SIG-M5 (cell line): ENCODE measurements at places on chromosomes 6 and 20.

DNA sequence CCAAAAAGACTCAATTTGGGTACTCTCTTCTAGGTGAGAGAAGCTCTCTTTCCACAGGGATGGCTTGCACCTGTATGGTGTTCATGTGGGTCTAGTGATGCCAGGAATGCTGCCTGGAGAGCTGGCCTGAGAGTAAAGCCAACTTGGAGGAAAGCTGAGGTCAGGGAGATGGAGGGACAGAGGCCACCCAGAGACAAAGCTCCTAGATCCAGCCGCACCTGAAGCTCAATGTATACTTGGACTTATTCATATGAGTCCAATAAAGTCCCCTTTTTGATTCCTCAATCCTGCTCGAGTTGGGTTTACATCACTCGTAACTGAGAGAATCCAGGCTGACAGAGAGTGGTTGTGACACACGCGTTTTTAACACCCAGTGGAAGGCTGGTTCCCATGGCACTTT, 33.8 kb downstream of the SULF2 start:
- DNase-seq = no peak

- no peak for DNase-seq
Observed at GRCh38 chr6:142945446-142946180, 637 bp upstream of the HIVEP2 start.

- DNase-seq = no peak
Observed at GRCh38 chr20:59387891-59388290, 87.5 kb downstream of the EDN3 start.

- DNase-seq = no peak
Observed at GRCh38 chr6:90790696-90791095, 203.8 kb upstream of the MAP3K7 start.
